ENCODE measurements at places on chromosomes 3 and 15. TPM values are rescaled to one million over a fixed set of nuclear protein-coding genes. Genes with fewer than 3 reads are reported as not detected.

TRIM69 gene
- 18.5 TPM for total RNA-seq

DNA sequence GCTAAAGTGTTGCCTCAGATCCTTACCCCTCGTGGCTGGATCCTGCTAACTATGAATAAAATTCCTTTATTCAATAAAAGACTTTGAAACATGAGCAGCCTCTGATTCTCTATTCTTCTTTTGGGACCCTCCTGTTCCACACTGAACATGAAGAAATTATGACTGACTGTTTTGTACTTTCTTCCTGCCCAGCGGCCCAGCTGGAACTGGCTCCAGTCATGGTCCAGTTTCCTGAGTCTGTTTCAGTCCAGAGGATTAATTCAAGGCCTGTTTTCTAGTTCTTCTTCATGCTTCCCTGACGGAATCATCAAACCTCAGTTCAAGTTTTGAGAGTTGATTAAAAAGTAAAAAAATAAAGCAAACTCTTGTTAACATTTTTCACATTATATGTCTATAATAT, 52.6 kb upstream of the CP start:
- no peak for DNase-seq

CPLX3 gene
- total RNA-seq, result not detected

ADGRG7 gene
- not detected for total RNA-seq

KNG1 gene
- total RNA-seq, result not detected

- no peak for DNase-seq
These were observed 66.1 kb downstream of the LARS2 start for GRCh38 chr3:45454466-45454865.

- no peak for DNase-seq
These were observed 27.3 kb downstream of the ZNF710 start for GRCh38 chr15:90028376-90028944.

ACKR4 gene
- total RNA-seq, result 4.4 TPM

GRCh38 chr15:98715890-98716443, 67.6 kb downstream of the IGF1R start:
- DNase-seq, result no peak

DNA sequence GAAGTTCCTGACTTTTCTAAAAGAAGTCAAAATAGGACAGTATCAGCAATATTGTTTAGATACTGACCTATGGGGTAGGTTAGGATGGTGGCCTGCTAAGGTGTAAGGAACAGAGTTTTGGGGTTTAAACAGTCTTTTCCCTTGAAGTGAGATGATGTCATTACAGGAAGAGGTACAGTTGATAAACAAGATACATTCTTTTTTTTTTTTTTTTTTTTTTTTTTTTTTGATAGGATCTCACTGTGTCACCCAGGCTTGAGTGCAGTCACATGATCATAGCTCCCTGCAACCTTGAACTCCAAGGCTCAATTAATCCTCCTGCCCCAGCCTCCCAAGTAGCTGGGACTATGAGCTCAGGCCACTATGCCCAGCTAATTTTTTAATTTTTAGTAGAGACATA, 33.3 kb downstream of the SLC25A36 start:
- no peak for DNase-seq

DNA sequence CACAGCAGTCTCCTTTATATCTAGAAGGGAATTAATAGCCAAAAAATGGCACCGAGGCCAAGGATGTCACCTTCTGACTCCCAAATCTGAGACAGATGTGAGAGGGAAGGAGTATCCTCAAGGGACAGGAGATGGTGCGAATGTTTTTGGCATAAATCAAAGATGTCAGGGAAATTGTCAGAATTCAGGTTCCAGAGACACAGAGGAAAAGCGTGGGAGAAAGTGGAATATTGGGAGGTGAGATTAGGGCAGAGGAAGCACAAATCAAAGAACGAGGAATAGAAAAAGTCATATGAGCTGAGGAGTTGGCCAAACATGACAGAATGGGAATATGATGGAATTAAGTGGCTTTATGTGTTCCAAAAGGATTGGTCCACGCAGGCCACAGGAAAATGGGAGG, 6.0 kb downstream of the CCR5AS start:
- DNase-seq, result no peak

DNA sequence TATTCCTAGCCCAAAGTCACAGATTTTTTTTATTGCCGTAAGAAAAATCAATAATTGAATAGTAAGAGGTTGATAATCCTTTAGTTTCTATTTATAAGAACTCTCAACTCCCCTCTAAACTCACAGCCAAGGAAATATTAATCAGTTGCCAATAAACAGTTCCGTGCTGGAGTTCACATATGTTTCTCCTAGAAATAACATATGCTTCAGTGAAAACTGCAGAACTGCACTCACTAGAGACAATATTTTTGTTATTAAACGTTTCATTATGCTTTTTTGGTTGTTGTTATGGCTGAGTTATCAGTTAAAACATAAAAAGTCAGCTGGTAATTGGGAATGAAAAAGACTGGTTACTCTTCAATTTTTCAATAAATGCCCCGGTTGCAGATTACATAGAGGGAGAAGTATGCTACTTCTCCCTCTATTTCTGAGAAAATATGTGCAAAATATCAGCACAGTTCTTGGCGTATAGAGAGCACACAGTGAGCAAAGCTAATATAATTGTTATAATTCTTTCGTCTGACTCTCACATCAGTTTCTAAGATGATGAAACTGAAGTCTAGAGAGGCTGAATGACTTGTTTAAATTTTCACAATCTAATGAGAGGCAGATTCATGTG, 781.2 kb upstream of the GRM7 start:
- no peak for DNase-seq

GRCh38 chr15:58770519-58770856, 614 bp upstream of the MINDY2 start:
- DNase-seq, result no peak

DNA sequence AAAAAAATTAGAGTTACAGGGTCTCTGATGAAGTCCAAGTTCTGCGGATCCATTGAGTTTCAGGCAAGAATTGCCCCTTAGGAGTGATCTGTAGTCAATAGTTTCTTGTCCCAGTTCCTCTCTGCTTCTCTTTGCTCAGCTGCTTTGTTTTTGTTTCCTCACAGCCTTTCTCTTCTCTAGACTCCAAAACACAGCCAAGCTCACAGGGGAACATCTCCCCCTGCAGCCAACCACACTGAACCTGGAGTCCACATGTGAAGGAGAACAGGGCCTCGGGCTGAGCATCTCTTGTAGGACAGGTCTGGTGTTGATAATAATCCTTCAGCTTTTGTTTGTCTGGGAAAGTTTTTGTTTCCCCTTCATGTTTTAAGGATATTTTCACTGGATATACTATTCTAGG, 202.6 kb upstream of the ATP10A start:
- DNase-seq, result no peak

GRCh38 chr3:48503401-48504050, 448 bp downstream of the SHISA5 start:
- no peak for DNase-seq

DNA sequence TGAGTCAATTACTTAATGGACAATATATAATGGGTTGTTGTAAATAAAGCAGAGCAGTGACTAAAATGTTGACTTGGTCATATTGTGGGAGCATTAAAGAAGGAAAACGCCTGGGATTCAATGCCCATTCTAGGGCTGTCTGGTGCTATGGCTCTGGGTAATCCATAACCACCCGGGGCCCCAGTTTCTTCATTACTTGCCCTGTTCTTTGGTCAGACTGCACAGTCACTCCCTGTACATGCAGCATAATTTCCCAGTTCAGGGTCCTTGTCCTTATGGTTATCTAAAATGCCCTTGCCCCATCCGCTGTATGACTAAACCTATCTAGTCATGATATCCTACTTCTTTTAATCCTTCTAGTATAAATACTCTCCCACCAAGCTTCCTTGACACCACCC, 27.5 kb upstream of the DENND4A start:
- no peak for DNase-seq

GRCh38 chr3:132629928-132630327, 29.7 kb downstream of the ACAD11 start:
- DNase-seq, result peak; percentile 37

DNA sequence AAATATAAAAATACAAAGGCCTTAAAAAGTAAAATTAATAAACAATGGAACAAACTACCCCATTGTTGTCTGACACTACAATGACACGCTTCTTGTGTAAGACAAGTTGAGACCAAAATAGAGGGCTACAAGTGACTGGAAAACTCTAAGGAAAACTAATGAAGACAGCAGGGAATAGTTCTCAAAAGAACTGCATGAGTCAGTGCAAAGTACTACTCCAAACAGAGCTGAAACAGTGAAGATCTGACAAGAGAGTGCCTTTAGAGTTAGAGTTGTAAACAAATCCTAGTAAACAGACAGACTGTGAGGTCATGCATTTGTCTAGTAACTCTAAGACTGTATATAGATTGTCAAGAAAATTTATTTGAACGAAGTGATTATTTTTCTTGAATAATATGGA, 233.9 kb downstream of the BBX start:
- DNase-seq, result no peak

DNA sequence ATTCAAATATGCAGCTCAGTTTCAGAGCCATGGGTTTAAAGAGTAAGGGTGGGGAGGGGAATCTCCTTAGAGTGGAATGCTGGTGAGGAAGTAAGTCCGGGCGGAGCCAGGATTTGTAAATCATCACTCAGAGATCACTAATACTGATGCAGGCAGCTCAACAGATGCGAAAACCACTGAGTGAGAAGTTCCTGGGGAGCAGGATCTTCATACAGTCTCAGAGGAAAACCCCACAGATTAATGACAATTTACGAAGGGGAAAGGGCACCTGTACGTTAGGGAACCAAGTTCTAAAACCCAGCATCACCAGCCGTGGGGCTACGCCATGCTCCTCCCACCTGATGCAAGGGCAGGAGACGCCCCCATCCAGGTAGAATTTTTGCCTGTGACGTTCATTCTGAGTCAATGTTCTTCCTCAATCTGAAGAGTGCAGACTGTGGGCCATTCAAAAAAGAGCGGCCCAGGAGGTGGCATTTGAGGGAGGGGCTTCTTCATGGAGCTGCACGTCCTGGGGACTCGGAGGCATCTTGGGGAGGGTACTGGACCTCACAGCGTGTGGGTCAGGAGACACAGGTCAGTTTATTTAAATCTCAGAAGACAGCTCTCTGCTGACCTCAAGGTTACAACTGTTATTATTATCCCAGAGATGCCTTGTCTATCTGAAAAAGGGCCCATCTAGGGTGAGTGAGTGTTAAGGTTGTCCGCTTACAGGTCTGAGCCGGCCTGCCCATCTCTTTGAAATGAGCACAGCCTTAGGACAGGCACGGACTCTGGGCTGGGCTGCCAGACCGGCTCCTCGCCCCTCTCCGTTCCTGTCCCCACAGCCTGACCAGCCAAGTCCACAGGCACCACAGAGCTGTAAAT, 228.0 kb downstream of the XXYLT1 start:
- DNase-seq, result no peak

GRCh38 chr15:26712335-26712734, 60.5 kb downstream of the GABRB3 start:
- DNase-seq, result no peak

Data from pulmonary artery endothelial cell (primary cell).